ENCODE measurements at places on chromosomes 7 and 10.

DNA sequence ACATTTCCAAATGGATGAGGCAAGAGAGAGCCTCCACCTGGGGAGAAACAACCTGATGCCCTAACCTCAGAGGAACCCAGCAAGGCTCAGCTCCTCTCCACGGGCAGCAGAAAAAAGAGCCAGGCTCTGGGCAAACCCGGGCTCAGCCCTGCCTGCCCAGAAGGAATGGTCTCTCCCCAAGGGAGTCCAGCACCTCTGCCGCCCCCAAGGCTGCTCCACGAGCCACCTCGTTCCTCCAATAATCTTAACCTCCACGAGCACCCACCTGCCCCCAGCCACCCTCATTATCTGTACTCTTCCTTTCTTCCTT lies 154.2 kb downstream of the GRID1 start:
- DNase-seq: no peak

DNA sequence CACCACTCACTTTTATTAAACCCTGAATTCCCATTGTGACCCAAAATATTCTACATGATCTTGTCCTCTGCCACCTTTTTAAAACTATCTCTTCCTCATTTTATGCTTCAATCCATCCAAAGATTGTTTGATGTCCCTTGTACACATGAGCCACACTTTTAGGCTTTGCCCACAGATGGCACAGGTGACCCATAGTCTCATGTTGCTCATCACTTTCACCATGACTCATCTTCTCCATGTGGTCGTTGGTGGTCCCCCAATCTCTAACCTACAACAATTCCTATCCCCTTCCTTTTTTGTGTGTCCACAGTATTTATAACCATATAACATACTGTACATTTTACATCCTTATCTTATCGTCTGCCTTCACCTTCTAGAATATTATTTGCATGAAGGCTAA lies 271.5 kb upstream of the ZWINT start:
- no peak for DNase-seq

DNA sequence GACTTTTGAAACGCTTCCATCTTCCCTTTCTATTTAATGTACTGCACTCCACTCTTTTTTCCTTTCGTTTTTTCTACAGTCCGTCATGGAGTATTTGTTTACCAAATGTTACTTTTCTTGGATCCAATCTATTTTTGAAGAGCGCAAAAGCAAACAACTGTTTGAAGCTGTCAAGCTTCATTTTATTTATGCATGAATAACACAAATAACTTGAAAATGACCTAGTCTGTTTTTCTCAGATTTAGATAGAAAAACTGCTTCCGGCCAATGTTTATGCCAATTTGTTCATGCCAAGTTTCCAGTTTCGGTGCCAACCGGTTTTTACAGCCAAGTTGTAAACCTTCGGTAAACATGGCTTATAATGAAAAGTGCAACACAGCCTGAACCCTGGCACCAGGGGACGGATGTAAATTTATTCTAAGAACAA lies 150.9 kb upstream of the KLF6 start:
- DNase-seq: no peak

DNA sequence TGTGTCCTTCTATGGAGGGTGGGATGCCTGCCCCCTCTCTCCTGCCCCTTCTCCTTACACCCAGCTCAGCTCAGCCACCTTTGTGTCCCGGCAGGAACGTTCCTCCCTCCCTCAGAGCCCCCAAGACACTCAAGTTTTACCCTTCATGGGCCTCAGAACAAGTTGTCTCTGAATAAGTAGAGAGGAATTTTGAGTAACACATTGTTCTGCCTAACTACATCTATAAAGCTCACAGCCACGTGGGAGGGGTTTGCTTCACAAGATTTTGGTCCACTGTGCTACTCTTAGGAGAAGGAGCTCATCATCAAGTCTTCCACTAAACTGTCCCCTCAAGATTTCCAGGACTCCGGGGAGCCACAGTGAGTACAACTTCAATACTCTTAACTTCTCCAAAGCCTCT lies 51.6 kb upstream of the ZNF32 start:
- DNase-seq: no peak

DNA sequence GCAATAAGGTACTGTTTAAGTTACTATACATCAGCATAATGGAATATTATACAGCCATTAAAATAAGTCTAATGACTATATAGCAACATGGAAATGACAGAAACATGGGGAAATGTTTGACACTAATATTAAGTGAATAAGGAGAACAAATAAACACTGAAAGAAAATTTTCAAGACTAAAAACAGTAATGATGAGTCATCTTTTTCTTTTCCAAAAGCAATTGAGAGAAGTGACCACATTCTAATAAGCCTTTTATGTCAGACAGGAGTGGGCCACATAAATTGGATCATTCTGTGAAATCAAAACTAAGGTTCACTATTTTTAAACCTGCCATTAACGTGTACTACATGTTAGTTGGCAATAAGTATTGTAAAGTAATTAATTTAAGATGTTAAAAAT lies 187.5 kb downstream of the AHR start:
- no peak for DNase-seq

DNA sequence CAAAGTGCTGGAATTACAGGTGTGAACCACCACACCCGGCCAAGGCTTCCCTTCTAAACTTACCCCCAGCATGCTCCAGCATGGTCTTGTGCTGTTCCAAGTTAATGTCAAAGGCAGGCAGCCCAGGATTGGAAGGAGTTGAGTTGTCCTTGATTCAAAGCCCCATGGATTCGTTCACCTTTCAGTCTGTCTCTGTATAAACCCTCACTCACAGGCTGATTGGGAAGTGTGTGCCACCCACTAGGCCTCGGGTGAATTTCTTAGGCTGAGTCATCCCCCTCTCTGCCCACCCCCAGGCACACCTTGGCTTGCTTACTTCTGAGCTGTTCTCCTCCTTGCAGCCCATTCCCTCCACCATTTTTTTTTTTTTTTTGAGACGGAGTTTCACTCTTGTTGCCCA lies 13.3 kb upstream of the PRDX3 start:
- no peak for DNase-seq

DNA sequence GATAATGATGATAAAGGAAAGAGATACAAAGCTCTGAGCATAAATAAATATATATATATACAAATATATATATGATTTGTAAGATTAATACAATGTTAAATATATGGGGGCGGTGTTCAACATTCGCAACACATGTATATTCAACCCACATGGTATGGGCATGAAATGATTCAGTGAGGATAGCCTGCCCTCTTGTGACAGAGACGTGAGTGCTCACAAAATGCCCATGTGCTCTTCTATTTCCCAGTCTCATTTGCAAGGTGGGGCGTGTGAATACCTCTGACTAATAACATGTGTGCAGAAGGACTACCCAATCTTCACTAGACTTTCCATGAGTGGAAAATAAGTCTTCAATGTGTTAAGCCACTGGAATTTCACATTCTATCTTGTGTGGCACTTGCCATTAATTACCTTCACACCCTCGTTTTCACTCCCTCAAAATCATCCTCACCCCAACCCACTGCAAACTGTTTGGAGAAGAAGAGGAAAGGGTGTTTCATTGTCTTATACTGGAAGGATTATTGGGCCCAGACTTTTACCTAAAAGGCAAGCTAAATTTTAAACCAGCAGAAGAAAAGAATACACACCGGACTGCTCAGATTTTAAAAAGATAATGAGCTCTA lies 26.9 kb downstream of the ASAH2 start:
- DNase-seq: peak; percentile 14

- DNase-seq: peak; percentile 46
These were observed 14.0 kb upstream of the PTTG1IP2 start for GRCh38 chr7:90455163-90456030.

DNA sequence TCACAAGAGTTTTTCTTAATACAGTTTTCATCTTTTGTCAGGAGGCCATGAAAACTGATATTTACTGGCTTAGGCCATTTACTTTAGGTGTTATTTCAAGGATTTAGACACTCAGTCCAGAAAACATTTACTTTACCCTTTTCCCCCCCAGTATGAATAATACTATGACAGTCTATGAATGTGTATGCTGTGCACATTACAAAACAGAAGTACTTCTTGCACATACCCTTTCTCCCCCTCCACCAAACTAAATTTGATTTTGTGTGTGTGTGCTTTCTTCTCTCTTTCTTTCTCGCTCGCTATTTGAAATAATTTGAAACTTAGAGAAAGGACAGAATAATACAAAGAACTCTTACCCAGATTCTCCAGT lies 41.3 kb downstream of the RBM33 start:
- DNase-seq: no peak

- no peak for DNase-seq
These were observed 48.6 kb downstream of the MCU start for GRCh38 chr10:72740528-72740927.

DNA sequence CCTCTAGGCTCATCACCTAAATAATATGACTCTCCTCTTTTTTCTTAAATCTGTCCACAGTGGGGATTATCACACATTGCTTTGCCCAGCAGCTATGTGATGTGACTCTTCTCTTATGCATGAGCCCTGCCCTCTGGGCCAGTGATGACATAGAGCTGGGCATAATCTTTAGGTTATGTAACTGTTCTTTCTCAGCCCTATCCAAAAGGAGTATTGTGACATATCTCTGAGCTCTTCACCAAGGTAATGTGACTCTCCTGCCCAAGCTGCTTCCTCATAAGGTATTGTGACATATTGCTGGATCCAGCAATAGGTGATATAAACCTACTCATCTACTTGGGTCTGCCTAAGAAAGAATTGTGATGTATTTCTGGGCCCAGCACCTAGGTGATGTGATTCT lies 37.7 kb upstream of the ZNF107 start:
- DNase-seq: no peak

GRCh38 chr10:13693783-13694700 lies 107.3 kb downstream of the PRPF18 start:
- DNase-seq: no peak

DNA sequence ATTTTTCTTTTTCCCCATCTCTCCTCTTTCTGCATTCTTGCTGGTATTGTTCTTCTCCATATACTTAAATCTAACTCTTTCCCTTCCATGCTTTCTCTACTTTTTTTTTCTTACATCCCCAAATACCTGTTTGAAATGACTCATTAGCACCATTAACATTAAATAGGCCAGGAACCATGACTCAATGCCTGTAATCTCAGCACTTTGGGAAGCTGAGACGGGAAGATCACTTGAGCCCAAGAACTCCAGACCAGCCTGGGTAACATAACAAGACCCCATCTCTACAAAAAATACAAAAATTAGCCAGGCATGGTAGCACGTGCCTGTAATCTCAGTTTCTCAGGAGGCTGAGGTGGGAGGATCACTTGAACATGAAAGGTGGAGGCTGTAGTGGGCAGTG lies 1026.8 kb downstream of the GATA3 start:
- no peak for DNase-seq

GRCh38 chr10:6236349-6237198 lies 33.8 kb downstream of the PFKFB3 start:
- no peak for DNase-seq

GRCh38 chr10:70655316-70655715 lies 17.0 kb upstream of the ADAMTS14 start:
- DNase-seq: no peak

- peak; percentile 83 for DNase-seq
These were observed 82.3 kb upstream of the GPR26 start for GRCh38 chr10:123583639-123584418.

- DNase-seq: no peak
These were observed 25.3 kb downstream of the CCDC6 start for GRCh38 chr10:59880971-59881510.

- no peak for DNase-seq
These were observed 1172.9 kb upstream of the AUTS2 start for GRCh38 chr7:68425377-68425776.

- DNase-seq: no peak
These were observed 88.4 kb downstream of the VPS41 start for GRCh38 chr7:38820571-38820970.

- no peak for DNase-seq
These were observed 544.2 kb upstream of the GALNT17 start for GRCh38 chr7:70587739-70588138.

DNA sequence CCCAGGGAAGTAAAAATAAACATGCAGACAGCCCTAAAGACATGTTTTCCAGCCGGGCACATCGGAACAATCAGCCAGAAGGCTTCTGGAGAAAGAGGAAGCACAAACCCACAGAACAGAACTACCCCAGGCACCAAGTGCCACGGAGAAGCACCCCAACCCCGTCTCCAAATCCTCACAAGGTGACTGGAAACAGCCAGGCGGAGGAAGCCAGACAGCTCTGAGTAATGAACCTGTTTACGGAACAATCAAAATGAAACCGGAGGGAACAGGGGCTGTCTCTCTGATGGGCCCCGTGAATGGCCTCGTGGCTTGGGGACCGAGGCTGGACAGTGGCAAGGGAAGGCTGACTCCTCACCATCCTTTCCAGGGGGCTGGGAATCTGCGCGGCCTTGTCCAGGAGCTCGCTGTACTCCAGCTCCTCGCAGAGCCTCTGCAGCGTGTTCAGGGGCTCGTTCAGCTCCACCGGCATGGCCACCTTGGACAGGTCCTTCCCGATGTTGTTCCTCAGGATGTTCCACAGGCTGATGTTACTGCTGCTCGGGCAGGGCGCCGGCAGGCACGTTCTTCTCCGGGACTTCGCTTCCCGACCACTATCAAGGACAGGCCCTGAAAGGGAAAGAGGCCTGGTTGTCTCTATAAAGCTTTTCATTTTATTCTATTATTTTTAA lies 77.0 kb upstream of the GSDME start:
- DNase-seq: peak; percentile 26

GRCh38 chr10:128103229-128103714 lies 23.0 kb downstream of the MKI67 start:
- no peak for DNase-seq

- no peak for DNase-seq
These were observed 73.0 kb downstream of the ADCY1 start for GRCh38 chr7:45646996-45647825.

GRCh38 chr10:102557569-102557968 lies 53.8 kb downstream of the SUFU start:
- no peak for DNase-seq

GRCh38 chr10:67843284-67843683 lies 5.3 kb upstream of the DNAJC12 start:
- no peak for DNase-seq

- DNase-seq: peak; percentile 40
These were observed 14.4 kb downstream of the DENND2A start for GRCh38 chr7:140625908-140626868.

DNA sequence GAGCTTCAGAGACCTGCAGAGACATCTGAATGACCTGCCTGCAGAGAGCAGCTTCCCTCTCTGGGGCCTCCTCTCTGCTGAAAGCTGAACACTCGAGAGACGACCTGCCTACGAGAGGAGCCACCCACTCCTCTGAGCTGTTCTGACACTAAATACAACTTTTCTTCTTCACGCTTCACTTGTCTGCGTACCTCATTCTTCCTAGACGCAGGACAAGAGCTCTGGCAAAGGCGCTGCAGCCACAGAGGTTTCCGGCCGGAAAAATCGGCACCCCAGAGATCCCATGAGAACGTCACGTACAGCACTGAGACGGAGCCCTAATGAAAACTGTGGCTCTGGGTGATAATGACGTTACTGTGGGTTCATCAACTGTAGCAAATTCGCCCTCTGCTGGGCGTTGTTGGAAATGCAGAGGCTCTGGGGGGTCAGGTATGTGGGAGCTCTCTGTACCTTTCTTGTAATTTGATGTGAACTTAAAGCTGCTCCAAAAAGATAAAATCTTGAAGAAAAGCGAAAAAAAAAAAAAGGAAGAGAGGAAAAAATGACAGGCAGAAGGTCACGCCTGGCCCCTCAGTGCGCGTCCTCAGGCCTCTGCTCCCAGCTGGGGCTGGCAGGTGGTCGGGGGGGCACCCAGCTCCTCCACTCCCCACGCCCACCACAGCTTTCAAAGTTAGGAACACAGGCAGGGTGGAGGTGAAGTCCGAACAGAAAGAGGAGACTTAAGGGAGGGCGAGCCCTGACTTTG lies 120.7 kb downstream of the DYNC2I1 start:
- DNase-seq: peak; percentile 58

GRCh38 chr7:33243319-33243881 lies 114.0 kb downstream of the BBS9 start:
- DNase-seq: peak; percentile 66

- peak; percentile 29 for DNase-seq
These were observed 2.3 kb downstream of the HNRNPA2B1 start for GRCh38 chr7:26198133-26198780.
